Cardiac muscle cell (in vitro differentiated cells and primary cell): ENCODE measurements at places on chromosomes 5 and 9.

DNA sequence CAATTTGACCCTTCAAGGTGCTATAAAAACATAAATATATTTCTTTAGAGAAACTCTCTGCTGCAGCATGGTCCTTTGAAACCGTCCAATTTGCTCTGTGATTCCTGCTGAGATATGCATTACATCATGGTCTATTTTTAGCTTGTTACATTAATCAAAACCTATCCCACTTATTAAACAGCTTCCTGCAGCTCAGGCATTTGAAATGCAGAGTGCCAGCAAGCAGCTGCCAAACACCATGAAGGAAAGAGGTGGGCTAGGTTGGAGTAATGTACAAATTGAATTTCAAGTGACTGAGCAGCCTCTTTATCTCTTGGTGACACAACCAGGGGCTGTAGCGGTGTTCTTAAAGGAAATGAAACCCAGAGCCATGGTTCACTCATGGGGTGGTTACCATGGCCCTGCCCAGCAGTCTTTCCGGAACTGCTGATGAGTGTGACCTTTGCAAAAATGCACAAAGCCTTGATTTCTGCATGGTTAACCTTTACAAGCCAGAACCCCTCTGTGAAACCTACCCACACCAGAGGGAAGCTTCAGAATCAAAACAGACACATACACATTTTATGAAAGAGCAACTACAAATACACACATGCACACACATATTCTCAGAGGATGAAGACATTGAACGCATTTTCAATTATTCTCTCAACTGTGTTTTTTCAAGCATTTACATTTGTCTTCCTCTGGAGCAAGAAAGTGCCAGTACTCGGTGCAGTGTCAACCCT lies 155.8 kb upstream of the ZNF608 start:
- DNase-seq: peak; percentile 57

- DNase-seq: peak; percentile 47
Observed at GRCh38 chr5:91283899-91284298, 99.2 kb downstream of the ARRDC3 start.

DNA sequence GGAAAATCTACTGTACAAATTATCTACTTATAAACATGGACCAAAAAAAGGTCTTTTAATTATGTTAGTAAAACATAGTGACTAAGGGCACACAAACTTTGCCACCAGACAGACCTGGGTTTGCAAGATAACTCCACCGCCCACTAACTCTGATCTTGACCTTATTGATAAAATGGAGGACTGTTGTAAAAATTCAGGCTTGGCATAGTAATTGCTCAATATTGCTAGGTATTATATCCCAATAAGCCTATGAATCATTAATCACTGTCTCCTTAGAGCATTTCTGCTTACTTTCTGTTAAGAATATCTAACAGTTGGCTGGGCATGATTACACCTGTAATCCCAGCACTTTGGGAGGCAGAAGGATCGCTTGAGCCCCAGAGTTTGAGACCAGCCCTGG lies 3.8 kb downstream of the C9orf40 start:
- no peak for DNase-seq

GRCh38 chr9:114804505-114804904 lies 1.3 kb downstream of the TNFSF15 start:
- peak; percentile 80 for DNase-seq

- DNase-seq: no peak
Observed at GRCh38 chr5:171701100-171701541, 84.5 kb upstream of the SMIM23 start.

GRCh38 chr5:73369278-73369677 lies 79.3 kb downstream of the FOXD1 start:
- no peak for DNase-seq
